Activated naive CD8-positive, alpha-beta T cell treated with anti-CD3 and anti-CD28 coated beads, Interleukin-2, amount 50 U/mL, for 24 hours (primary cell): ENCODE measurements at places on chromosomes 7 and 10.

GRCh38 chr7:5050676-5051075 is 5.0 kb downstream of the RBAK start:
- no peak for DNase-seq

- DNase-seq = no peak
These were observed 89.4 kb downstream of the LRRN3 start for GRCh38 chr7:111180338-111180737.

DNA sequence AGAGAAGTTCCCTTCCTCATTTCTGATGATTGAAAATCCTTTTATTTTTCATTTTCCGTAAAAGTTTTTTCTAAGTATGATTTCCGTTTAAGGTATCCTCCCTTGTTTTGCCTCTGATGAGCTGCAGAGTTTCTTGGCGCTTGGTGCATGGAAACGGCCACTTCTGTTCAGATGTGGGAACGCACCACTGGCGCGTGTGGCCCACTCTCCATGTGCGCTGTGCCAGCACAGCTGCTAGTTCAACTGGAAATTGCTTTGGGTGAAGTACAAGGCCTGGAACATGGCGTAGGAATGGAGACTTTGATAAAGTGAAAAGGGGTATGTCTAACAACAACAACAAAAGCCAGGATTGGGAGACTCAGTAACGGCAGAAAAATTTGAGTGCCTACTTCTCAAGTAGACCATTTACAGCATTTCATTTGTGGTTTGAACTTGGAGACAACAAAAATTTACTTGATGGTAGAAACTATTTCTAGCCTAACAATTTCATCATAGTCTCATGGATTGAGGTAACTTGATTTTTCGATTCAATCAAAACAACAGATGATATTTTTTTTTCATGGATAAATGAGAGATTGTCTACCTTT is 364.2 kb downstream of the SUGCT start:
- DNase-seq = no peak

DNA sequence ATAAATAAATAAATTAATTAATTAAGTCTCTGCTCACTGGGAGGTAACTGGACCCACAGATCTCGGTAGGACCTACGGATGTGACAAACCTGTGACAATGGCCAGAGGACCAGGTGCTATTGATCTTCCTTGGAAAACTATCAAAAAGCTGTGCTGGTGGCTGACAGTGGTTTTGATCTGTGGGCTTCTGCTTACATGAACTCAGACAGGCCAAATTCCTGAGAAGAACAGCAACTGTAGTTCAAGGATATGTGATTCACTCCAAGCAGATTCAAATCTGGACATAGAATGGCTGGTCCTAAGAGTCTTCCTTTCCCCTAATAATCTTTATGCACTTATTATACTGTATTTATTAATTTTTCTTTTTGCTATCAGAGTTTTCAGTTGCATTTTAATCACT is 80.0 kb downstream of the ATXN7L1 start:
- DNase-seq = no peak

- no peak for DNase-seq
These were observed 808.8 kb downstream of the GRM8 start for GRCh38 chr7:126443951-126444350.

DNA sequence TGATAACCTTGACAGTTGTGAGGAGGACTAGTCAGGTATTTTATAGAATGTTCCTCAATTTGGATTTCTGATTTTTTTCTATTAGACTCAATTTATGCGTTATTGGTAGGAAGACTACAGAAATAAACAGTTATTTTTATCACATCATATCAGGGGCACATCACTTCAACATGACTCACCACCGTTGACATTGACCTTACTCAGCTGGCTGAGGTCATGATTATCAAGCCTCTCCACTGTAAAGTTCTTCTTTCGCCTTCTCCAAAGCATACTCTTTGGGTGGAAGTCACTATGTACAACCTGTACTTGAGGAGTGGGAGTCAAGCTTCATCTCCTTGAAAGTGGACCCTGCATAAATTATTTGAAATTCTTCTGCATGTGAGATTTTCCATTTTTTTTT is 194.3 kb upstream of the IGFBP3 start:
- DNase-seq = no peak

DNA sequence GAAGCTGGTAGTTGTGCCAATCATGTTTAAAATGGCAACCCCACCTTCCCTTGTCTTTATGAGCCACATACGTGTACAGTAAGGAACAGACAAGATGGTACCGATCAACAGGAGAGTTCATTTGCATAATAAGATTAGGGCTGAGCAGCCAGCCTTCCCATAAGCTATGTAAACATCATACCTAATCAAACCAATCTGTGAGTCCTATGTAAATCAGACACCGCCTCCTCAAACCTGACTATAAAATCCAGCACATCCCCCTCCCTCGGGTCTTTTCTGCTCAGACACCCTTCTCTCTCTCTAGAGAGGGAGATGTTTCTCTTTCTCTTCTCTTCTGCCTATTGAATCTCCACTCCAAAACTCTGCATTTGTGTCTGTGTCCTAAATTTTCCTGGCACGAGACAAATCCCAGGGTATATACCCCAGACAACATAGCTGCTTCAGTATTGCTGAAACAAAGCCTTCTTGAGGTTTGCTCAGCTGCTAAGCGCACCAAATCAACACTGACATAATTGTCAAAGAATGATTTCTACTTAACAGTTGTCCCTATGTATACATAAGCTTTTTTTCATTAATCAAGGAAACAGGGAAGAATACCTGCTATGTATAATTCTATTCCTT is 279.2 kb downstream of the THSD7A start:
- no peak for DNase-seq

- DNase-seq = no peak
These were observed 86.2 kb upstream of the CACUL1 start for GRCh38 chr10:118840776-118841468.
